ENCODE measurements at places on chromosomes 3 and 15. TPM values are rescaled to one million over a fixed set of nuclear protein-coding genes. Genes with fewer than 3 reads are reported as not detected.

Gene ZFAND6
- total RNA-seq, result 28.6 TPM

Gene TEX55
- not detected for total RNA-seq

Gene TNIK
- total RNA-seq, result 19.2 TPM

Gene SEMA3B
- total RNA-seq, result not detected

Gene GPR149
- not detected for total RNA-seq

Gene GUCA1C
- total RNA-seq, result not detected

Gene IGSF10
- not detected for total RNA-seq

Gene LRTM1
- total RNA-seq, result not detected

Gene IMPG2
- total RNA-seq, result 0.20 TPM

Gene EDC3
- 52.0 TPM for total RNA-seq

Gene SLC38A3
- not detected for total RNA-seq

Gene RNU5B-1
- total RNA-seq, result not detected

Gene ILDR1
- total RNA-seq, result not detected

Gene TP63
- total RNA-seq, result 0.31 TPM

Gene GADL1
- not detected for total RNA-seq

Gene TNNC1
- 2.3 TPM for total RNA-seq

Gene MKRN3
- total RNA-seq, result 1.1 TPM

Gene ADPRH
- total RNA-seq, result 7.9 TPM

Gene SLC35G2
- total RNA-seq, result 3.3 TPM

Gene ERICH6
- not detected for total RNA-seq

Gene GRK7
- total RNA-seq, result not detected

Gene TMEM43
- total RNA-seq, result 49.4 TPM

Gene PRRT3
- 12.1 TPM for total RNA-seq

Gene CAV3
- not detected for total RNA-seq

Gene CCNL1
- total RNA-seq, result 126 TPM

Gene PAK6
- total RNA-seq, result 1.9 TPM

Gene TYRO3
- total RNA-seq, result 2.0 TPM

Gene SPINT1
- 7.6 TPM for total RNA-seq

Gene LRRC2
- total RNA-seq, result 0.04 TPM

Gene TMEM158
- total RNA-seq, result 0.13 TPM

Gene CNBP
- total RNA-seq, result 487 TPM

Gene CHRNA7
- not detected for total RNA-seq

Gene TAGLN3
- not detected for total RNA-seq

Gene CDC25A
- total RNA-seq, result 58.4 TPM

Gene CCR8
- total RNA-seq, result 5.3 TPM

Gene TMEM266
- 0.11 TPM for total RNA-seq

Gene CLDN11
- not detected for total RNA-seq

Gene SKIC8
- 62.9 TPM for total RNA-seq

Gene ANKRD34C
- total RNA-seq, result not detected

Gene GREM1
- not detected for total RNA-seq

Gene CNOT10
- 54.9 TPM for total RNA-seq

Gene SGO1
- total RNA-seq, result 19.4 TPM

Gene DUOXA2
- not detected for total RNA-seq

Gene ASB14
- not detected for total RNA-seq

Gene CASR
- total RNA-seq, result not detected

Gene EFHB
- total RNA-seq, result 1.3 TPM

Gene ISLR
- not detected for total RNA-seq
